Fibroblast of skin of left biceps (primary cell): ENCODE measurements at places on chromosomes 3 and 15.

GRCh38 chr3:157104928-157105652 lies 54.9 kb downstream of the CCNL1 start:
- no peak for DNase-seq

GRCh38 chr3:72161881-72162595 lies 377.1 kb upstream of the PROK2 start:
- no peak for DNase-seq

DNA sequence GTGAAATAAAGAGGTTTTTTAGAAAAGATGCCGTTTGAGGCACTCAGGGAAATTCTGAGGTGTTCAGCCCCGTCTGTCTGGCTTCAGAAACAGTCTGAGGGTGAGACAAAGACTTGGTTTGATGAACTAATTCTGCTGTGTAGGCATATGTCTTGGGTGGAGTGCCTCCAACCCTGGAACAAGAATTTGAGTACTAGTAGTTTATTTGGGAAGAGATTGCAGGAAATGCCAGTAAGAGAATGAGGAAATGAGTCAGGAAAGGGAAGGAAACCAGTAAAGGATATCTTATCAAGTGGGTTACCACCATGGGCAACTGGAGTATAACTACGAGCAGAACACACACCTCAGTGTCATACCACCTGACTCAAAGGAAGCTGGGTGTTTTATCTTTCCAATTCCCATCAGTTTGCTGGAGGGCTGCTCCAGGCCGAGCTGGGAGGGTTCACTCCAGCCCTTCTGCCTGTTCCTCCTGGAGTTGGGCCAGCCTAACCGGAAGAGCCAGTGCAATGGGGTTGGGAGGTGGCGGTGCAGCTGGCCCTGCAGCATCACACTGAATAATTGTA lies 75.3 kb downstream of the TGFBR2 start:
- no peak for DNase-seq

DNA sequence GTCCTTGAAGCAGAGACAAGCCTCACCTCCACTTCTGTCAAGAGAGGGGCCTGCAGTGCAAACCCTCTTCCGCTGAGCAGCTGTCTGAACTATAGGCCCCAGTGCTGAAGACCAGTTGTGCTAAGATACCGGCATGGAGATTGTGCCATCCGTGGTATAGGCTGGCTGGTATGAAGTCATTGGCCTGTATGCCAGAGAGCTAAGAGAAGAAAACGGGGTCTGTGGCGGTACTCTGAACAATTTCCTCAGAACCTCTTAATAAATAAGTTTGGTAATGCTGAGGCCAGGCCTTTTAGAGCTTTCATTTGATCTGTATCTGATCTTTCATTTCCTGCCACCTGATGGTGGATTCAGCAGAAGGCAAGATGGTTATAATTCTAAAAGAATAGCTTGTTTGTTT lies 123.0 kb downstream of the LRIG1 start:
- DNase-seq = no peak

- no peak for DNase-seq
Measured at GRCh38 chr3:56796202-56796601, 5.5 kb downstream of the ARHGEF3 start.

DNA sequence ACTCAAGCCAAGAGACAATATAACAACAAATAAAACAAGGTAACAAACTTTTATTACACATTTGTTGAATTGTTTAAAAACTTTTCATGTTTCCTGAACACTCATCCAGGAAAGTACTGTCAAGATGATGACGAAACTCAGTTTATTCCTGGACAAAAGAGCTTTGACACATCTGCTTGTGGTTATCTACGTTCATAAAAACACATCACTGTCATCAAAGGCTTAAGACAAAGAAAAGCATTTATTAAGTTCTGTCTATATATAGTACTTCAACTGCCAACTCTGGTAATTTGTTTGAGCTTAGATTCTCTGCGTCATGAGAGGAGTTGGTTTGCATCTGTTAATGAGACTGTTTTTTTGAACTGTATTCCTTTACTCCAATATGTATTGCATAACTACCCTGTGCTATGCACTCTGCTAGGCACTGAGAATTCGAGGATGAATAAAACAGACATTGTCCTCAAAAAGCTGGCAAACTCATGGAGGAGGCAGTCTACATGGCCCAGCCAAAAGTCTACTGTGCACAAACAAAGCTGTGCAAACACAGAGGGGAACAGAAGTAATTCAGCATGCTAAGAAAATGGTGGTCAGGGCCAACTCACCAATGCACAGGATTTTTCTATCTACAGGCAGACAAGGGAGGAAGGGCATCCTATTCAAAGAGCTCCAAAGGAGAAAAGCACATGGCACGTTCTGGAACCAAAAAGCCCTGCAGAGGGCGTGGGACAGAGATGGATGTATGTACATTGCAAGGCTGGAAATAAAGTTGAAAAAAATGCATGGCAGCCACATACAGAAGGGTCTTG lies 21.5 kb downstream of the PLD1 start:
- DNase-seq = peak; percentile 94

GRCh38 chr3:171944118-171945016 lies 95.0 kb upstream of the FNDC3B start:
- DNase-seq = no peak

- no peak for DNase-seq
Measured at GRCh38 chr15:74434263-74435136, 742 bp upstream of the SEMA7A start.

GRCh38 chr3:48634661-48635221 lies 520 bp downstream of the SLC26A6 start:
- no peak for DNase-seq
